Stimulated activated CD8-positive, alpha-beta memory T cell treated with anti-CD3 and anti-CD28 coated beads, Interleukin-2, amount 100 ng/mL, for 48 hours (primary cell): ENCODE measurements at places on chromosomes 7 and 10.

GRCh38 chr10:25867321-25867720, 66.7 kb upstream of the MYO3A start:
- DNase-seq = no peak

DNA sequence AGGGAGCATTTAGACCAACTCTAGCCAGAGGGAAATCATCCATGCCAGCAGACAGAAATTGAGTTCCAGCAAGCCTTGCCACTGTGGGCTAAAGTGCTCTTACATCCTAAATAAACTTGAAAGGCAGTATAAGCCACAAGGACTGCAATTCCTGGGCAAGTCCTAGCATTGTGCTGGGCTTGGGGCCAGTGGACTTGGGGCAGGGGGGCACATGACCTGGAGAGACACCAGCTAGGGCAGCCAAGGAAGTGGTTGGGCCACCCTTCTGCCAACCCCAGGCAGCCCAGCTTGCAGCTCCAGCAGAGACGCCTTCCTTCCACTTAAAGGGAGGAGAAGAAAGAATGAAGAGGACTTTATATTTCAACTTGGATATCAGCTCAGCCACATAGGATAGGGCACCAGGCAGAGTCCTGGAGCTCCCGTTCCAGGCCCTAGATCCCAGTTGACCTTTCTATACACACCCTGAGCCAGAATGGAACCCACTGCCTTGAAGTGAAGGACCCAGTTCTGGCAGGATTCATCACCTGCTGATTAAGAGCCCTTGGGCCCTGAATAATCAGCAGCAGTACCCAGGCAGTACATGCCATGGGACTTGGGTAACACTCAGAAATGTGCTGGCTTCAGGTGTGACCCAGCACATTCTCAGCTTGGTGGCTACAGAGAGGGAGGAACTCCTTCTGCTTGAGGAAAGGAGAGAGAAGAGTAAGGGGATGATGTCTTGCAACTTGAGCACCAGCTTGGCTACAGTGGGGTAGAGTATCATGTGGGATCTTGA, 153.0 kb downstream of the GNAI1 start:
- DNase-seq = no peak

DNA sequence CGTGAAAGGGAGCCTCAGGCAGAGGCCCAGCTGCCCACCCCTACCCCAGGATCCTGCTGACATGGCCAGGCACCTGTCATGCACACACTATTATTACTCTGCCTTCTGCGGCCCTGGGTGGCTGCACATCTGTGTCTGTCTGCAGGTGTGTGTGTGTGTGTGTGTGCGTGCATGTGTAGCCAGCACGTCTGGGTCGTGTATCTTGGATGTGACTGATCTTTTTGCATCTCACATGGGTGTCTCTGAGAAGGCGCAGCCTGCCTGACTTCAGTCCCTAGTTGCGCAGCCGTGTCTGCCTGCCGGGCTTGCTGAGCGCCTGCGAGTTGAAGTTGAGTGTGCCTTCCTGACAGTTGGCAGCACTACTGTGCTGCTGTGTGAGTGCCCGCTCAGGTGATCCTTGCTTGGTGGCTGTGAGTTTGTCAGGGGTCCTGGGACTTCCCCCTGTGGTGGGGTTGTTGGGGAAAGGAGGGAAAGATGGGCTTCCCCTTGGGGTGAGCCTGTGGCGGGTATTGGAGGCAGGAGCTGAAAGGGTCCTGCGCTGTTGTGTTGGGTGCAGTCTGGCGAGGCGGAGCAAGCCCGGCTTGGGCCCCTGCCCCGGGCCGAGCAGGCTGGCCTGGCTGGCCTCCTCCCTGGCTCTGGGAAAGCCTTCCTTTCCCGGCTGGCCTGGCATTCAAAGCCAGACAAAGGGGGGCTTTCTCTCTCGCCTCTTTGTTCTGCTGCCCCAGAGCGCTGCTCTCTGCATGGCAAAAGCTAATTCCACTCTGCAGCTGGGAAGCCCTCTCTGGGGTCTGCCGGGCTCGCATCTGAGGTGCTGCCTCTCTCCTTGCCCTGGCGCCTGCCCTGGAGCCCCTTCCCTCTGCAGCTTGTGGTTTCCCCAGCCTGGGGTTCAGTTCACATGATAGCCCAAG, 4.9 kb downstream of the TRIM8 start:
- no peak for DNase-seq

DNA sequence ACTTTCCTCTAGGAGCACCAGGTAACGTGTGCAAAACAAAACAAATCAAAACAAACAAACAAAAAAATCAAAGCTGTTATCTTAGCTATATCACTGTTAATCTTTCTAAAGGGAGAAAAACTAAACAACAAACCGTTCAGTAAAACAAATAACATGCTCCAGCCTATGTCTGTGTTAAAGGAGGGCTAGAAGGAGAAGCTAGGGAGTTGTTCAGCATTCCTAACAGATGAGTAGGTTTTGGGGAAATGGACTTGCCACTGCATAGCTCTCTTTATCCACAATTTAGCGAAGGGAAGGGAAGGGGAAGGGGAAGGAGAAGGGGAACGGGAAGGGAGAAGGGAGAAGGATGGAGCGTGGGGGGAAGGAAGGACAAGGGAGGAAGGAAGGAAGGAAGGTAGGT, 134.2 kb upstream of the AKR1E2 start:
- no peak for DNase-seq

- no peak for DNase-seq
Measured at GRCh38 chr7:50595491-50596102, 30.4 kb upstream of the DDC start.

DNA sequence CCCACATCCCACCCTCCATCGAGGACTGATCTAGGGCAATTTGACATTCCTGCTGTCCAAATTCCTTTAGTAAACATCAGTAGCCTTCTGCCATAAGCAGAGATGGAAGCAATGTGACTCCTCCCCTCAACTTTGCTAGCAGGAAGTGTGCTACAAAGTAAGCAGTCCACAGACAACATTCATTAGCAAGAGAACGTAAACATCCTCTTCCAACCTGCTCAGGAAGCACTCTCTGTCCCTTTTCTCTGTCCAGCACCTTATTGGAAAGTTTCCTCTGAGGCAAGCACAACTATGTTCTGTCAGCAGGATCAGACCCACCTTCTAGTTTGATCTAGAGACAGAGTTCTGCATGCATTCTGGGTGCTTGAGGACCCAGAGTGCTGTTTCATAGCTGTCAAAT, 48.1 kb upstream of the LRGUK start:
- DNase-seq = no peak

DNA sequence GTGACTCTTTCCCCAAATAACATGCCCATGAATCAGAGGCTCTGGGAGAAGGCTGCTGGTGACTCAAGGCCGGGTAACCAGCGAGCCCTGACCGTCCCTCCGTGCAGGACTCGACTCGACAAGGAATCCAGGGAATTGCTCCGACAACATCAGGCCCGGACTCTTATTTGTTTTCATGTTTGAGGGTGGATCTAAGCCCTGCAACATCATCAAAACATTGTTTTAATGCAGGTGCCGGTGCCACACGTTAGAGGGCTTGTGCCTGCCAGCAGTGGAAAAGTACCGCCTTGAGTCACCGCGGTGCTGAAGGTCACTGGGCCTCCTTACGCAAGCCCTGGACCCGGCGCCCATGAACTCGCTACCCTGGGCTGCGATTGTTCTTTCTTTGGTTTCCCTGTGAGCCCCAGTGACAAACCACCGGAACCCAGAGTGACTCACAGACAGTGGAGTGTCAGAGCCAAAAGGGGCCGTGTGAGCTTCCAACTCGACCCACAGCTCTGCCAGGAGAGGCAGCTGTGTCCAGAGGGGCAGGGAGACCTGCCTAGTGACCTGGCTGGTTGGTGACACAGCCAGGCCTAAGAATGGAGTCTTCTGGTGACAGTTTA, 139.4 kb upstream of the SHH start:
- no peak for DNase-seq

DNA sequence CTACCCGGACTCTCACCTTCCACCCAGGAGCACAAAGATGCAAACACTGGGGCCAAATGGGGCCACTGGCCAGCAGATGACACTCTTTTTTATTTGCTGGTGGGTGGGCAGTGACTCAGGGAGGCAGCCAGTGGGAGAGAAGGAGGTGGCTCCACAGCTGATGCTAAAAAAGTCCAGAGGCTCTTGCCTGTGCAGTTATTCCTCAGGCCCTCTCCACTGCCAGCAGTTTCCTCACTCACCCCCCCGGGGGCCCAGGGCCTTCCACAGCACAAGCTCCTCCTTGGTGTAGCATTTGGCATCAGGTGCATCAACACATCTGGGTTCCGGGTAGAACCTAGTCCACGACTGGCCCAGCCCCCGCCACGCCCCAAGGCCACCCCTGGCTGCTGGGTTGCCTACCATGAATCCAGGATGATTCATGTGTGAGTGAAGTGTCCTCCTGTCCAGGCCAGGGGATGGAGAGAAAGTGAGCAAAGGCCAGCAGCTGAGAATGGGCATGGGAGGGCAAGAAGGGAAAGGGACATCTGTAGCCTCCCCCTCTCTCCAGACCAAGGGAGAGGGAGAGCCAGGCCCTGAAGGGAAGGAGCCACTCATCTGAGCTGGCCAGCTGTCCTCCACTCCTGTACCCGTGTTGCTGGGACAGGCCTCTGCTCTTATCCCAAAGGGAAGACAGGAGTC, 1.7 kb upstream of the KCNH2 start:
- DNase-seq = no peak

- no peak for DNase-seq
Measured at GRCh38 chr10:58796242-58796641, 283.6 kb downstream of the BICC1 start.

- DNase-seq = no peak
Measured at GRCh38 chr10:81109200-81109752, 571.6 kb downstream of the SH2D4B start.

GRCh38 chr10:17607603-17608332, 9.4 kb downstream of the HACD1 start:
- no peak for DNase-seq

DNA sequence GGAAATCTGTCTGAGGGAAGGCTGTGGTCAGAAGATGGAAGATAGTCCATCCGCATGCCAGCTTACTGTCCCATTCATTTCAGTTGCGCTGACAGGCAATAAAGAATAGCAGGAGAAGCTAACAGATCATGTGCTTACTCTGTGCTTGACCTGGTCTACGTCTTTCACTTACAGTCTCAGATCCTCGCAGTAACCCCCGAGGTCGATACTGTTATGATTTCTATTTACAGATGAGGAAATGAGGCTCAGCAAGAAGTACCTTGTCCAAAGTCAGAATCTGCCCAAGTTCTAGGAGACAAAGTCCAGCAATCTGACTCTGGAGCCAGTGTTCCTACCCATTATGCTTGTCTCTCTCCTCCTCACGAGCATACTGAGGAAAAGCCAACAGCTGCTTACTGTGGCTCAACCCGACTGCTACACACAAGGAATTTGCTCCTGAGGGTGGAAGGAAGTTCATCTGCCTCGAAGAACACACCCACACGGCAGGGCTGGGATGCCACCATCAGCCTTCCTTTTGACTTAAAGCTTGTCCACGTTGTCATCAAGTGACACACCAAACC, 74.2 kb downstream of the MINPP1 start:
- no peak for DNase-seq

DNA sequence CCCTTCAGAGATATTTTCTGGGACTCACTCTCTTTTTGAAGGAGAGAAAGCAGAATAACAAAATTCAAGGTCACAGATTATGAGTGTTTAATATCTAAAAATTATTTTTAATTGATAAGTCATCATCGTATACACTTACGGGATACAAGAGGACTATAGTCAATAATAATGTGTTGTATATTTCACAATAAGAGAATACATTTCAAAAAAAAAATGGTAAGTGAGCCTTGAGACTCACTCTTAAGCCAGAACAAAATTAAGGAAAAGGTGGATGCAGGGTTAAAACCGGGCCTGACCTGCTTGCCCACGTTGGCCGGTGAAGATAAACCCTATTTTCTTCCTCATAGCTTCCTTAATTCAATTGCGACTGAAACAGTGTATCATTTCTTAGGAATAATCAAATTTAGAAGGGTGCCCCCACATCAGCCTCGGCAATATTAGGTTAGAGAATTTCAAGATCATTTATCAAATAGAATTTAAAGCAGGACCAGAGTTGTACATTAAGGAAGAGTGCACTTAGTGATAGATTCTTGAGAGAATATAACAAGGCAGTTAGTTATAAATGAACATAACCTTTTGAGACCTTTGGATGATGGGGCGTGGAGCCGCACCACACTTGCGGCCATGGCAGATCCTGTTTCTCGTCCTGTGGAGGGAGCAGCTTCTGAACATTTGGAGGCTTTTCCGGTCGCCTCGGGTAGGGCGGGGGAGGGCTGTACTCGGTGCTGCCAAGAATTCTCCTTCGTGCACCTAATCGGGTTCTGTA, 321.8 kb downstream of the PAXIP1 start:
- no peak for DNase-seq

DNA sequence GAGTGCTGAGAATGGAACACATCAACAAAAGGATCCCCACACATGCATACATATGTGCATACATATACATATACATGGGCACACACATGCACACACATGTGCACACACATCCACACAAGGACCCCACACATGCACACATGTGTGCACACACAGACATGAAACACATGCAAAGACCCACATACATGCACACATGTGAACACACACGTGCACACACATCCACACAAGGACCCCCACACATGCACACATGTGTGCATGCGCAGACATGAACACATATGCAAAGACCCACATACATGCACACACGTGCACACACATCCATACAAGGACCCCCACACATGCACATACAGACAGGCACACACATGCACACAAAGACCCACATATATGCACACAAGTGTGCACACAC, 104.4 kb upstream of the ADARB2 start:
- DNase-seq = no peak

- DNase-seq = no peak
Measured at GRCh38 chr10:80464557-80465450, 10.7 kb downstream of the TSPAN14 start.

GRCh38 chr10:21330628-21331020, 194.9 kb downstream of the SKIDA1 start:
- no peak for DNase-seq

DNA sequence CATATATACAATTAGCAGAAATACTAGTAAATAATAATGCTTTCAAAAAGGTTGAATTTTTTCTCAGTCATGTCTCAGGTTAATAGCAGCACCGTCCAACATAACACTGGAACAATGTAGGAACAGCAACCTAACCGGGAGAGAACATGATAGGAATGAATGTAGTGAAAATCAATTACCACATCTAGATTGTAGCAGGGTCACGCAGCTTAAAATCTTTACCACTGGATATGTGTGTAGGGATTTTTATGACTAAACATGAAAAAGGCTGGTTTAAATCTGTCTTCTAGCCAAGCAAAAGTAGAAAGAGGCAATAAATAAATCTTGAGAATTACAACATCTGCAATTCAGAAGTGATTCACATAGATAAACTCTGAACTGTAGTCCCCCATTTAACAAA, 326.0 kb downstream of the DGKB start:
- DNase-seq = no peak

DNA sequence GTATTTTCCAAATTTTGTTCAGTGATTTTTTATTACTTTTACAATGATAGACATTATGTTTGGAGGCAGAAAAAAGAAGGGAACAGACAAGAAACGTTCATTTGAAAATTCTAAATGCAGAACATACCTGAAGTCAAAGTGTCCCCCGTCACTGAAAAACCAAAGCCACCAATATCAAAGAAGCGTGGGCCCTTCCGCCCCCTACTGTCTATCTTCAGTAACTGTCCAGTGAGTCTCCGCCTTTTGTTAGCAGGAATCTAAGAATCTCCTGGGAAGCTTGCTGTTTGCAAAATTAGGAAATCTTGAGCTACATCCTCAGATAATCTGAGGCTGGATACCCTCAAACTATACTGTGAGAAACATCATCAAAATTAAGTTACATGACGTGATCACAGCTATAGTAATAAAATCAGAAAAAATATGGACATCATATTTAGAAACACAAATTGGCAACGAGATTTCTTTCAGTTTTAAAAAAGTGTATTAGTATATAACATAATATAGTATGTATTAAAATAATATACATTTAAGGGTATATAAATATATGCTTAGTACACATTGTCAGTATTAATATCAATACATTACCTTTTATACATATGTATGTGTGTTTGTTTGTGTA, 169.3 kb upstream of the AKR1E2 start:
- DNase-seq = no peak
